ENCODE measurements at places on chromosomes 3 and 15.

GRCh38 chr3:62211675-62212429, 161.5 kb downstream of the FEZF2 start:
- H3K27me3 ChIP-seq, result no peaks in the 10 kb centered on the region
- H3K4me1 ChIP-seq, result no peaks in the 10 kb centered on the region
- DNase-seq, result no peak
- no peaks in the 10 kb centered on the region for H3K36me3 ChIP-seq

GRCh38 chr3:186340204-186340603, 21.8 kb downstream of the DGKG start:
- H3K36me3 ChIP-seq, result no peaks in the 10 kb centered on the region
- H3K27ac ChIP-seq, result no peak overlapping the region
- H3K27me3 ChIP-seq, result no peaks in the 10 kb centered on the region
- DNase-seq, result no peak

GRCh38 chr3:160941885-160942494, 163.2 kb downstream of the B3GALNT1 start:
- peak; percentile 61 for DNase-seq
- no peaks in the 10 kb centered on the region for H3K36me3 ChIP-seq
- H3K27me3 ChIP-seq, result no peaks in the 10 kb centered on the region
- no peak overlapping the region for H3K27ac ChIP-seq

GRCh38 chr3:190701096-190701532, 161.4 kb downstream of the GMNC start:
- no peaks in the 10 kb centered on the region for H3K27me3 ChIP-seq

- no peak overlapping the region for H3K4me3 ChIP-seq
- peaks cover 42% of the 10 kb centered on the region for H3K4me1 ChIP-seq
- peak overlapping the region; percentile 57 for H3K27ac ChIP-seq
- DNase-seq, result no peak
- peaks cover 6% of the 10 kb centered on the region for H3K36me3 ChIP-seq
Measured at GRCh38 chr15:22949074-22949547, 31.1 kb downstream of the CYFIP1 start.

DNA sequence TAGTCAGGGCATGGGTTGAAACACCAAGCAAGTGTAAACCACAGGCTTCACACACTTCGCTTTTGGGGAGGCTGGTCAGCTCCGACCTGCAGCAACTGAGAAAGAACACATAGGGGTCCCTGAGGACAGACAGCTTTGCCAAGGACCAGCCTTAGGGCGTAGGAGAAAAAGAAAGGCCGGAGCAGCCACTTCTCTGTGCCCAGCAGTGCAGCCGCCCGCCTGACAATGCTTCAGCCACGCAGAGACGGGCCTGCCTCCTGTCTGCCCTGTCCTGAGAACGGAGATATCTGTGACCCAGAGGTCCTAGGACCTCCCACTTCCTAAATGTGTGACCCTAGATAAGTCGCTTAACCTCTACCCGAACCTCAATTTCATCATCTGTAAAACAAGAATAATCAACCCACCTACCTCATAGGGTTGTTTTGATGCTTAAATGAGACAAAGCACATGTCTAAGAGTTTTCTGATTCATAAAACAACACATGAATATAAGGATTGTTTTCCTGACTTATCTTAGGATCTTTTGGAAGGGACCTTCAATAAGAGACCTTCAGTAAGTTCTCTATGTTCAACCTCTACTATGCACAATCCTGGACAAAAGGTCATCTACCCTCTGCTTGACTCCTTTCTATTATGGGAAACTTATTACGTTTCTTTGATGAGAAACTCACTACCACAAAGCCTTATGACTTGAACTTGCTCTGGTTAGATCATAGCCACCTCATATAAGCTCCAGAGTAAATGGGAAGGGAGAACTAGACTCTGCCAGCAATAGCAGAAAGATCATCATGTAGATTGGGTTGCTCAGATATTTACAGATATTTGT, 32.9 kb upstream of the RFTN1 start:
- peak overlapping the region; percentile 48 for H3K27ac ChIP-seq
- no peak overlapping the region for H3K4me3 ChIP-seq
- H3K4me1 ChIP-seq, result peaks cover 11% of the 10 kb centered on the region
- peak; percentile 38 for DNase-seq
- H3K27me3 ChIP-seq, result no peaks in the 10 kb centered on the region

DNA sequence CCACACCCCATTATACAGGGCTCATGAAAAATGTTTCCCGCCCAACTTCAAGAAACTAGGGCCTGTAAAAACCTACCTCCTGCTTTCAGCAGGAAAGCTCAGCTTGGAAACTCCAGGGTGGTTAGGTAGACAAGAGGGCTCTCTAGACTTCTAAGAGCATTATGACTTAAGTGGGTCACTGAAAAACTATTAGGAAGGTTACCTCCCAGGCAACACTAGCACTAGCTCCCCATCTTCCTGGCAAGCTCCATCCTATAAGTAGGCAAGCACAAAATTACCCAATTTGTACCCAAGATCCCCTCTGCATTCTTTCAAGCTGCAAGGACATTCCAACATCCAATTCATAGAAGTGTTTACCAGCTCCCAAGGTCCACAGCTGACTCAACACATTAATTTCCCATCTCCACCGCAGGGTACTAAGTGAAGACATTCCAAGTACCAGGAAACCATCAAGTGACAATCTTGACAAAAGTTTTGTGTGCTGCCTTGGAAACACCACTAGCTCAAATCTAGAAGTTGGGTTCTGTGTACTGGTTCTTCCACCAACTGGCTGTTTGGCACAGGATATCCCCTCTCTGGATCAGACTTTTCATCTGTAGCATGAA, 46.9 kb downstream of the WNT5A start:
- H3K27me3 ChIP-seq, result no peaks in the 10 kb centered on the region
- H3K36me3 ChIP-seq, result no peaks in the 10 kb centered on the region
- peaks cover 6% of the 10 kb centered on the region for H3K4me1 ChIP-seq
- no peak overlapping the region for H3K27ac ChIP-seq
- no peak overlapping the region for H3K4me3 ChIP-seq

GRCh38 chr15:29682361-29682760, 139.9 kb downstream of the TJP1 start:
- peaks cover 8% of the 10 kb centered on the region for H3K4me1 ChIP-seq
- no peaks in the 10 kb centered on the region for H3K36me3 ChIP-seq
- no peaks in the 10 kb centered on the region for H3K27me3 ChIP-seq
- DNase-seq, result no peak
- H3K4me3 ChIP-seq, result no peak overlapping the region
- H3K27ac ChIP-seq, result no peak overlapping the region

DNA sequence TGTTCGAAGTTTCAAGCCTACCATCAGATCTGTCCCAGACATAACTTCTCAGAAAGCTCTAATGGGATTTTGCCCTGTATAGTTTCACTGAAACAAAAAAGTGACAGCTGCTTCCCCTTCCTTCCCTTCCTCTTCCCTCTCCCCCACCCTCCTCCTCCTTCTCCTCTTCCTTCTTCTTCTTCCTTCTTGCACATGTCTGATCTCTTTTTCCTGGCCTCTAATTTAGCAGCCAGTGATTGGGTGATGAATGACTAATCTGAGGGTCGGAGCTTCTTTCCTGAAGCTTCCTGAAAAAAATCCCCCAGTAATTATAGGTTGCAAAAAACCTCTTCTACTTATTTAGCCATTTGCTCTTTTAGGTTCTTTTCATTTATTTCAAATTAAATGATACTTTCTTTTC, 168.7 kb downstream of the POTEB3 start:
- DNase-seq, result no peak
- H3K36me3 ChIP-seq, result no peaks in the 10 kb centered on the region
- no peaks in the 10 kb centered on the region for H3K4me1 ChIP-seq

- no peaks in the 10 kb centered on the region for H3K36me3 ChIP-seq
- H3K27ac ChIP-seq, result no peak overlapping the region
- H3K27me3 ChIP-seq, result no peaks in the 10 kb centered on the region
- no peak overlapping the region for H3K4me3 ChIP-seq
- H3K4me1 ChIP-seq, result peaks cover 31% of the 10 kb centered on the region
Measured at GRCh38 chr3:136161516-136161915, 34.6 kb downstream of the MSL2 start.

DNA sequence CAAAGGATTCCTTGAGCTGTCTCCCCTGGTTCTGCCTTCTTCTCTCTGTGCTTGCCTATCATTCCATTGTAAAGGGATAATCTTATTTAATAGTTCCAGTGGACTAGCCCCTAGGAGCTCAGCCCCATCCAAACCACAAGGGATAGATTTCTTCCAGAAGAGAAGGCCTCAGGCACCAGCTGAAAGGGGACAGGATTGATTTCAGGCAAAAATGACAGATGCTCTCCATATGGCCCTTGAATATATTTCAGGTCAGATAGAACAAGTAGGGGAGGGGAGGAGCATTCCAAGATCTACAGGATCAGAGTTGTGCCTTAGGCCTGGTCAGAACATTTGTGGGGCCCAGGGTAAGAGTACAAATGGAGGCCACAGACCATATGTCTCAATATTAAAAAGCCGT, 85.3 kb downstream of the RPLP1 start:
- no peak for DNase-seq
- no peaks in the 10 kb centered on the region for H3K4me1 ChIP-seq
- H3K36me3 ChIP-seq, result no peaks in the 10 kb centered on the region
- H3K27ac ChIP-seq, result no peak overlapping the region
- H3K27me3 ChIP-seq, result no peaks in the 10 kb centered on the region

GRCh38 chr3:122081543-122082247, 26.5 kb downstream of the CD86 start:
- no peak overlapping the region for H3K4me3 ChIP-seq
- H3K27ac ChIP-seq, result no peak overlapping the region
- H3K27me3 ChIP-seq, result no peaks in the 10 kb centered on the region
- peaks cover 2% of the 10 kb centered on the region for H3K4me1 ChIP-seq
